Muscle of leg (tissue), 16 donors: ENCODE measurements at places on chromosomes 13 and 19. TPM values are rescaled to one million over a fixed set of nuclear protein-coding genes. Genes with fewer than 3 reads are reported as not detected.

The PRR36 gene
- 0.96 TPM for polyA plus RNA-seq

DNA sequence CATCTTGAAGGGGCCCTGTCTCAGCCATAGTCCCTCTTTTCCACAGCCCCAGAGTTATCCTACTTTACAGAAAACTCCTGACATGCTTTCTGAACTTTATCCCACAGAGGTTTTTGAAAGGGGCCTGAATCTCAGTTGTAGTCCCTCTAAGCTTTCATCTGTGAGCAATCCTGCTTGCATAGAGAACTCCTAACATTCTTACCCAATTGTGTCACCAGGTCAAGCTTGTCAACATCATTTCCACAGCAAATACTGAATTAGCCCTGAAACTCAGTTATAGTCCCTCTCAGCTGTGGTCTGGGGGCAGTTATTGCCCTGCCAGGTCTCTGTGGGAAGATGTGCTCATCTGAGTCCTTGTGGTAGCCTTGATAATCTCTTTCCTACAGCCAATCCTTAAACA lies 2190.3 kb upstream of the PCDH20 start:
- no peak for DNase-seq

DNA sequence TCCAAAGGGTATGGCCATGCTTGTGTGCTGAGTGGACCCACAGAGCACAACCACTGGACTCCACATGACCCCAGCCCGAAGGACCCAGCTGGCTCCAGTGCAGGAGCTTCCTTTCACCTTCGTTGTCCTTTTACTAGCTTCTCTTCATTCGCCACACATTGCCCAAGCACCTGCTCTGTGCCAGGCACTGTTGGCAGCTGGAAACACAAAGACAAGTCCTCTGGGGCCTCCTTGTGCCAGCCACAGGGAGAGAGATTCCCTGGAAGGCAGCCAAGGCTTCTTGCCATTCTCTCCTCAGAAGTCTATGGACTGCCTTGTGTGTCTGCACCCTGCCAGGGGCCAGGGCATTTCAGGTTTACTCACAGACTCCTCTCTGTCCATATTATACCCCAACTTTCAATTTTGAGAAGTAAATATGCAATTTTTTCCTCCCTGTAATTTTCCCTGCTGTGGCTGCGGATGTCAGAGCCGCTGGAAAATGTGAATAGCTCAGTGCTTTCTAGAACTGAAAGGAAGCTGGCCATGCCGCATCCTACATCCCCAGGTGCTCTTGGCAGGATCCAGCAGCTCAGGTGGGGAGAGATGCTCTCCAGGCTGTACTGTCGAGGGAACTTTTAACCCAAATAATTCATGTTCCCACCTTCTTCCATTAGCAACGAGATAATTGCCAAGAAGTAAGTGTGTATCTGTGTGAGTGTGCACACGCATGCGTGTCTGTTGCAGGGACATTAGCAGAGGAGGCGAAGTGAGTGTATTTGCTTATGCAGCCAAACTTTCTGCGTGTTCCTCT lies 57.2 kb downstream of the CHST8 start:
- DNase-seq, result no peak

DNA sequence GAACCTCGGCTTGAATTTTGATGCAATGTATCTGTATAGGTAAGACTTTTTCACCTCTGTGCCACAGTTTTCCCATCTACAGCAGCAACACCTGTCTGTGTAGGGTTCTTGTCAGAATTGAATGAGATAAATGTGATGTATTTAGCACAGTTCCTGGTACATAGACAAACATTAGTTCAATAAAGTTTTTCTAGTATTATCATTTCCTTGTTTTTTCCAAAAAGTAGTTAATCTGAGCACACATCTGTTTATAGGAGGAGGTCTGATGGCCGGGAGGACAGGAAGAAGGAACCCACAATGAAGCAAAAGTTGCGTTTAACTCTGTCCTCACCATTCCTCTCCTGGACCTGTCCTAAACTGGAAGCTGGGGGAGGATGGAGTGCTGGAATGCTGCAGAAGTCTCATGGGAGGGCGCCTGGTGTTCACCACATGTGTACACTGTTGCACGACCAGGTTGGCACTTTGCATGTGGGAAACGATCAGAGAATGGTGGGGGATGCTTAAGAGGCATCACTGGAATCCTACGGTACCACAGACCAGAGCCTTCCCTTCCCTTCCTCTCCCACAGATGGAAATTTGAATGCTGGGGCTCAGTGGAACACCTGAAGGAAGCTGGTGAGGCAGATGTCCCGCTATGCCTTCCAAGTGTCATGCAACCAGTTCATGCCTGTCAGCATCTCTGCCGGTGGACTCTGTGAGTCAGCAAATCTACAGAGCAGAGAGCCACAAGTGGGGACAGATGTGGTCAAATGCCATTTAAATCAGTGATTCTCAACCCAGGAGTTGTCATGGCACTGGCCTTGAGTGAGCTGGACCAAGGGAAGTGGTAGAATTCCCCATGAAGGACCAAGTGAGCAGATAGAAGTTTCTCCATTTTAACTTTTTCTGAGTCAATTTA lies 315.6 kb downstream of the DLEU7 start:
- no peak for DNase-seq

DNA sequence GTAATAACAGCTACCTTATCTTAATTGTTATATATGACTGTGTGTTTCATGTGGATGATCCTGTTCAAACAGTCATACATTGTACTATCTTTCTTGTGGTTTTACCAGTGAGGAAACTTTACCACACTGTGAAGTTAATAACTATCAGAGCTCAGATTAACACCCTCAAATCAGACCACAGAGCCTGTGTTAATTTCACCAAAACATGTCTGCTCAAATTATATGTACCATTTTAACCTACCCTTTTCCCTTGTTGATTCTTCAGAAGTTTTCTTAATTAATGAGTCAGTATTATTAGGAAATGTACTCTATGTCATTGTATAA lies 1.8 kb upstream of the ZNF331 start:
- DNase-seq, result no peak

GRCh38 chr13:109977212-109977968 lies 191.0 kb upstream of the IRS2 start:
- no peak for DNase-seq
